ENCODE measurements at places on chromosomes 5 and 9. TPM values are rescaled to one million over a fixed set of nuclear protein-coding genes. Genes with fewer than 3 reads are reported as not detected.

RARS1 gene
- polyA plus RNA-seq = 76.3 TPM

ADRA1B gene
- polyA plus RNA-seq = 0.12 TPM

DNA sequence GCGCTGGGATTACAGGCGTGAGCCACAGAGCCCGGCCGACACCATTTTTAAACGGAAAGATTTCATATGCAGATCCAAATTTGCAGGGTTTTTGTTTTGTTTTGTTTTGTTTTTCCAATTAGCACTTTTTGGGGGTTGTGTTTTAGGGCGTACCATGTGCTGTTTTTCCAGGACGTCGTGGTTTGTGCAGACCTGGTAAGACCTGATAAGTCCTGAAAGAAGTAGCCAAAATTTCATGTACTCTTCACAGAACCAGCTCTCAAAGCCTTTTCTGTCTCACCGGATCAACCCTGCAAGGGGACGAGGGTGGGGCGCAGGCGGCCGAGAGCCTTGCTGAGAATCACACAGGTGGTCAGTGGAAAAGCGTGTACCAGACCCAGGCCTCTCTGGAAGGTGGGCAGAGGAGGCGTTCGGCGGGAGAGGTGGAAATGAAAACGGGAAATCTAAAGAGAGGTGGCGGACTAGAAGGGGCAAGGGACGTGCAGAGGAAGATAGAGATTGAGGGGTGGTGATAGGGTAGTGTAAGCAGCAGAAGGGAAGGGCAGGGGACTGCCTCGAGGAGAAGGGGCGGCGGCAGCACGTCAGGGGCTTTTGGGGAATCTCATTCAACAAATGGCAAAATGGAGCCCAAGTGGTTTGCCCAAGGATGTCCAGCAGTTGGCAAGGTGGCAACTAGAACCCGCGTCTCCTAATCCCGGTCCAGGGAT, 1.1 kb upstream of the FAF2 start:
- DNase-seq = no peak

DNA sequence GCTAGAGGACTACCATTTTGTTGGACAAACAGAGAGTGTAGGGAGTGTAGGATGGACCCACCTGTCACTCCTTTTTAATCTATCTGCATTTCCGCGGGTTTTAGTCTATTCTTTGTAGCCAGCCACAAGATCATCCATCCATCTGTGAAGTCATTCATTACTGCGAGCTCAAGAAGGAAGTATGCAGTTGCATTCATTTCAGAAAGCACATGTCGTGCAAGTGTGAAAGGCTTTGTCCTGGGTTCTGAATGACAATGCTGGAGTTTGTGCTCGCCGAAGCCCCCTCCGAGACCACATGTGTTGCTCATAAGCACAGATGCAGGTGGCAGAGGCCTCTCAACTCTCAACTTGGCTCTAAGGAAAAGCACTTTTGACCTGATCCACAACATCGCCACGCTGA, 70.3 kb upstream of the BASP1 start:
- DNase-seq = no peak

DNA sequence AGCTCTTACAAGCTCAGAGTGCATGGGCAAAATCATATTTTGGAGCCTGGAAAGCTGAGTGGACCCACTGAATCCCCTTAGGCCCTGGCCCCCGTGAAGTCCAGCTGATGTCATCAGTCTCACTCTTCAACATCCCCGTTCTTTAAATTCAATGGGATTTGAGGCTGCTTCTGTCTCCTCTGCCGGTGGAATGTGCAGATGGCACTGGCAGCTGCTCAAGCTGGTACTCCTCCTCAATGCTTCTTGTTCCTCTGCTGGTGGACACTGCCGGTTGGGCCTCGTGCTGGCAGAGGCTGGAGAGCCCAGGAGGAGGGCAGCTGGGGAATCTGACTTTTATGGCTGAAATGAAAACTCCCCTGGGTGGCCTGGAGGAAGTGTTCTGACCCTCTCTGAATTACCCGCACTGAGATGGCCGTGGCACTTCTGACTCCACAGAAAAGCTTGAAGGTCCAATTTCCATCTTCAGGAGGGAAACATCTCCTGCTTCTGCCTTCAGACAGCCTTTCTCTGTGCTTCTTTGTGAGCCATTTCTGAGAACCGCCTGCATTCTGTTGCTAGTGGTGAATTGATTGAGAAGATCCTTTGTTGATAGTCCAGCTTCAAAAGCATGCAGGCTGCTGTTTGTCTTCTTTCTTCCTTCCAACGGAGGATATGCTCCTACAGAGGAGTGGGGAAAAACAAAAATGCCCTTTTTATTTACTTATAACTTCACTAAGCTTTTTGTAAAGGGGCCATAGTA, 298.9 kb downstream of the TMEM38B start:
- no peak for DNase-seq

DNA sequence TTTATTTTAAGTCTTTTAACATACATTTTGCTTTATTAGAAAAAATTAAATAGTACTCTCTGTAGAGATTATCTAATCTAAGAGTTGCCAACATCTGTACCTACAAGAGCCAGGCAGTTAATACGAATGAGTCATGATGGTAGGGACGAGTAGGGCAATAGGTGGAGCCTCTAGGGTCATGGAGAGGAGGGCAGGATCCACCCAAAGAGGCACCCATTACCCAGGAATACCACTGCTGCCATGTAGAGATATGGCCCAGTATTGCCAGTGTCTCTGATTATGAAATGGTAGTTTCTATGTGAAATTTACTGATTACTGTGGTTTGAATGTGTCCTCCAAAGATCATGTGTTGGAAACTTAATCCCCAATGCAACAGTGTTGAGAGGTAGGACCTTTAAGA, 170.4 kb downstream of the PIK3R1 start:
- DNase-seq = no peak
